ENCODE measurements at places on chromosomes 6 and 20.
A peak's percentile ranks its signal among the peaks of the same experiment; 100 is the strongest.

DNA sequence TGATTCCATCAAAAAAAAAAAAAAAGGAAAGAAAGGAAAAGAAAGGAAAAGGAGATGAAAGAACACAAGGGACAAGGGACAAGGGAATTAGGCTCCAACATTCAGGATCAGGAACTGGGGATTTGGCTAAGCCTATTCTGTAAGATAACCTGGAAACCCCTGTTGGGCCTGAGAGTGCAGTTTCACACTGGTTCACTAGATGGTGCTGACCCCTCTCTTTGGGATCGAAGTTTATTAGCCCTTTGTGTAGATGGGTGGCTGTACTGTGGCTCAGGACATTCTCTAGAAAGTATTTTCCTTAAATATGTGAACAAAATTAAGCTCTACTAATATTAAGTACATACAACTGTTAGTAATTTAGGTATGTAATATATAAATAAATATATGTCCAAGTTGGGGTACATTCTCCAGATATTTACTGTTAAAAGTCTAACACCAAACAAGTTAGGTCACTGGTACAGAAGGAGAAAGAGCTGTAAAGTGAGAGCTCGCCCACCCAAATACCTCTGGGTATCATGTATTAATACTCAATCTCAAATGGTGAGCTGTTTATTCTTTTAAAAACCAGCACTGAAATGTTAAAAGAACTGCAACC, 6.3 kb downstream of the OR2A4 start:
- peak; percentile 54 for DNase-seq

DNA sequence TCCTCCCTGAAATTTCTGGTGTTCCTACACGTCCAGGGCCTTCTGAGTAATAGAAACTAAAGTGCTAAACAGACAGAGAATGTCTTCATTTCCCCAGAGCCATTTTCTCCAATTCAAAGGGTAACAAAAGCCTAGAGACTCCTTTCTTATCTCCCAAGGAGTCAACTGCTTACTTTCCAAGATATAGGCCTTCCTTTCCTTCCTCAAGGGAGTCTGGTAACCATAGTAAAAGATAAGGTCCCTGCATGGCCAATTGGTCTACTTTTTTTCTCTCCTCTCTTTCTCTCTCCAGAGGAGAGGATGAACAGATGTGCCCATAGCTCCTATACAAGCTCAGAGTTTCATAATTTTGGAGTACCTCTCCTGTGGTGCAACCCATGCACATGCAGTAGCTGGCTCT, 185.7 kb downstream of the ASCC3 start:
- DNase-seq = no peak

- peak; percentile 86 for DNase-seq
These were observed 170.4 kb downstream of the PHF3 start for GRCh38 chr6:63805808-63806572.

DNA sequence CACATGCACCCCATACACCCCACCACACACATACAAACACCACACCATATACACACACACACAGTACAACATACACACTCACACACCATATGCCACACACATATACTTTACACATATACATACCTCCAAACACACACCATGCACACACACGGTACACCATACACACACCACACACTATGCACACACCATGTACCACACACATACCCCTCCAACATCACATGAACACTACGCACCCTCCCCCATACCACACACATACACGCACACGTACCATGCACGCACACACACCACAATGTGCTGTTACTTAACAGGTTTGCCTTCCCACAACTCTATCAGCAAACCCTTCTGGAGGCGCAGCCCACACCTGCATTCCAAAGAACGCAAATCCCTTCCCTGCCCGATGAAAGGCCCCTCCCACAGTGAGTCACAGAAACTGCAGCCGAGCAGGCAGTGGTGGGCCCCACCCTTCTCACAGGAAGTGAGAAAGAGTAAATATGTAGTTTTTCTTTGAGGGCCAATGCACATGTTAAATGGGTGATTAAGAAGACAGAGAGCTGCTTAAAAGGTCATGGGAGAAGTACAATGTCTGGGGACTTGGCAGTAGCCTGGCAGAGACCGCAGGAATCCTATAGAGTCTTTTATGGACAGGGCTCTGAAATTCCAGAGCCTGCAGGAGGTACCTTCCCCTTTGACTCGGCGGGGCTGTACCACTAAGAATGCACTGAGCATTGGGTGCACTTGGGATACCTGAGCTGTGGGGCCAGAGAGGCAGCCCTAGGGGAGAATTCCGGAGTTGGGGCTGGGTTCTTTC, 34.1 kb upstream of the EZR start:
- DNase-seq = peak; percentile 97

DNA sequence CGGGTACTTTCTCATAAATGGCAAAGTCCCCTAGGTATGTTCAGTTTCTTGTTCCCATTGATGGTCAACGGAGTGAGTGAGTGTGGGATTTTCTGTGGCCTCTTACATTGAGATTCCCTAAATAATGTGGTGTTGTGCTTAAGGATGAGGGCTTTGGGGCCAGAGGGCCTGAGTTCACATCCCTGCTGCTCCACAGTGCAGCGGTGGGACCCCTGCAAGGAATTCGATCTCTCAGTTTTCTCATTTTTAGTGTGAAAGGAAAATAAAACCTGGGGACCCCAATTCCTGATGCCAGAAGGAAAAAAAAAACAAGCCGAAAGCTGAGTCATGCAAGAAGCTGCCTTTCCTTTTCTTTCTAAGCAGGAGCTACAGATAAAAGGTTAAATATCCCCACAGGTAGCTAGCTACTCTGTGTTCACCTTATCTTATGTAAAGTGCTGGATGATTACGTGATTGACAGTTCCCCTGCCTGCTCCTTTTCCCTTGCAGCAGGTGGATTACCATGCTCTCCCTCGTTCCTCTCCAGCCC, 120.2 kb upstream of the CLDN20 start:
- no peak for DNase-seq

- peak; percentile 85 for DNase-seq
These were observed 682 bp downstream of the BRD2 start for GRCh38 chr6:32968867-32969684.

DNA sequence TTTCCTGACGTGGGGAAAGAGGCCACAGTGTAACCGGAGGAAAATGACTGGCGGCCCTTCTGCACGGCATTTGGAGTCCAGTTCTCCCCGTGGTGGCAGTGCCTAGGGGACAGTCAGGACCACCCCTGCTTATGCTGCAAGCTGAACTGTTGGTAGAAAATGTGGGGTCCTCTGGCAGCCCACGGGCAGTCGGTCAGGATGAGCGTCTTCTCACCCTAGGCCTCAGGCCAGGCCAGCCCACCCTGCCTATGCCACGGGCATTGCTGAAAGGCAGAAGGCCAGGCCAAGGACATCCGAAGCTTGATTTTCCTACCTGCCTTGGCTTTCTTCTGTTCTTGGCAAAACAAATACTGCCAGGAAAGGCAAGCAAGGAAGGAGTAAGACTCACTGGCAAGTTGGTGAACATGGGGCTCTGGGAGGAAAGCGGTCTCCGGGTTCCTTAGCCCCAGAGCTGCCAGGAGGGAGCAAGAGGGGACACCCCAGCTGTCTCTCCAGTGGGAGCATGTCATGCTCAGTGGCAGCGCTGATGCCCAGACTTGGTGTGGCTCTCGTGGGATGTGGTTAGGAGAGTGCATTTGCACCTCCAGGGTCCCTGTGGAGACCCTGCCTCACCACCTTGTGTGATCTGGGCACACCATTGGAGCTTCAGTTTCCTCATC, 311.6 kb downstream of the QKI start:
- DNase-seq = no peak

GRCh38 chr6:161417717-161418462, 144.0 kb upstream of the AGPAT4 start:
- DNase-seq = peak; percentile 45
